Mammary epithelial cell (primary cell): ENCODE measurements at places on chromosomes 3 and 15. TPM values are rescaled to one million over a fixed set of nuclear protein-coding genes. Genes with fewer than 3 reads are reported as not detected.

GRCh38 chr15:62896380-62896866, 146.1 kb upstream of the TPM1 start:
- DNase-seq, result peak; percentile 86

GRCh38 chr15:40787991-40788390, 18.2 kb downstream of the C15orf62 start:
- DNase-seq, result no peak

DNA sequence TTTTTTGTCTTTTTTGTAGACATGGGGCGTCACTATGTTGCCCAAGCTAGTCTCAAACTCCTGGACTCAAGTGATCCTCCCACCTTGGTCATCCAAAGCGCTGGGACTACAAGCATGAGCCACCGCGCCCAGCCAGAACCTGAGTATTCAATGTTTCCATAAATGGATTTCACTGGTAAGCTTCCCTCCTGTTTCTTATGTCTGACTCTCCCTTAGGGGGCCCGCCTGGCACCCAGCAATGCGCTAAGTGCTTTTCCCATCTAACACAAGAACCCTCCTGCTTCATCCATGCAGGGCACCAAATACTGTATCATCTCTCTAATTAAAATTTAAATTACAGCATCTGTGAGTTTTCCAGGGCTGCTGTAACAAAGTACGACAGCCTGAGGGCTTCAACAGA, 44.9 kb downstream of the KLF15 start:
- no peak for DNase-seq

DNA sequence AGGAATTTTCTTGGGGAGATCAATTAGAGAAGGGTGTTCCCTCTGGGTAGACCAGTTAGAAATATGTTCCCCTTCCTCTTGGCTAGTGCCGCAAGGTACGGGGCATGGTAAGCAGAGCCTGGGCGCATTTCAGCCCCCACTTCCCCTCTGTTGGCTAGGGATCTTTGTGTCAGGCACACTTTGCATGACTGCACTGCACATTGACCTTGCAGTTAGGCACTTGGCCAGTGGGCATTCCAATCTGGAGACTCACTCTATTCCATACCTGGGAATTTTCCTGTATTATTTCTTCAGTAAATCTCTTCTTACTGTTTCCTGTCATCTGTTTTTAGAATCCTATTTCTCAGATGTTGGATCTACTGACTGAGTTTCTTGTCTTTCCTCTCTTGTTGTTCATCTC, 30.0 kb upstream of the CACNA1D start:
- DNase-seq, result peak; percentile 20

DNA sequence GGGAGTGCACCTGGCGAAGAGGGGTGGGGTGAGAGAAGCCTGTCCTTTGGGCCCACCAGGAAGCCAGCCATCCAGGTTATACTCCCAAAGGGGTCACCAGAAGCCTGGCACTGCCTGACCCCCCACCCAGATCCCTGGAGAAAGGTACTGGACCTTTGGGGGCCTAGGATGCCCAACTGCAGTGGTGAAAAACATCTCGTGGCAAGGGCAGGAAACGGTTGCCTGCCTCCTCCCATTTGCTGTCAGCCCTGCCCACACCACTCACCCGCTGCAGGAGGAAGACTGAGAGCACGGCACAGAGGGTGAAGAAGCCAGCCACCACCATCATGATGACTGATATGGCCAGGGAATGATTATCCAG, 2.2 kb upstream of the ULK3 start:
- no peak for DNase-seq

DNA sequence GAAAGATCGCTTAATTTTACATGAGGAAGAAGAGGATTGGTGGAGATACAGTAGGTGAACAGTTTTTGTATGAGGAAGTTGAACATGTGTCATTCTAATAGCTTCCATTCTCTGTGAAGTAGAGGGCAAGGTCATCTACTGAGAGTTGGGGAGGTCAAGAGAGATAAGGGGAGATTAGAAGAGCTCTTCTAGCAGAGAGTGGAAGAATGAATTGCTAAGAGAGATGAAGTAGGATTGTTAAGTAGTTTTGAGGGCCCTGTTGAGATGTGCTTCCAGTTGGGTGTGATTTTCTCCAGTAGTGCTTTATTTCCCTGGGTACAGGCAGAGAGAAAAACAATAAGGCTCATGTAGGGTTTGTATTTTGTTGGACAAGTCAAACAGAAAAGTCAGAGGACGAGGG, 5.2 kb downstream of the OPA1 start:
- no peak for DNase-seq

- no peak for DNase-seq
Observed at GRCh38 chr3:121436074-121436473, 109.7 kb downstream of the POLQ start.

- no peak for DNase-seq
Observed at GRCh38 chr3:172217877-172218276, 178.5 kb downstream of the FNDC3B start.

- DNase-seq, result no peak
Observed at GRCh38 chr15:78838489-78838888, 27.2 kb upstream of the ADAMTS7 start.

GRCh38 chr15:99113547-99114271, 8.8 kb downstream of the SYNM start:
- no peak for DNase-seq

DNA sequence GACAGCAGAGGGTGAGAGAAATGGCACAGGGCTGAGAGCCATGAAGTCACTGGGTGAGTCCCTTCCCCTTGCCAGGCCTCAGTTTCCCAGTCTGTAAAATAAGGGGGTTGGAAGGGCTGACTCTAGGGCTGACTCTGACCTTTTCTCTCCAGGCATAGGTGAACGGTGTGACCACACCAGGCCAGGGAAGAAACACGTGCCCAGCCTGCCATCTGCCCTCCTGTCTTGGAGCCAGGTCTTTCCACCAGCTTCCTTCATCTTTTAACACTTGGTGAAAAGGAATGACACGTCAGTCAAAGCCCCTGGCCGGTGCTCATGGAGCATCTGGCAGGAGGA, 74.4 kb downstream of the CPN2 start:
- no peak for DNase-seq

DNA sequence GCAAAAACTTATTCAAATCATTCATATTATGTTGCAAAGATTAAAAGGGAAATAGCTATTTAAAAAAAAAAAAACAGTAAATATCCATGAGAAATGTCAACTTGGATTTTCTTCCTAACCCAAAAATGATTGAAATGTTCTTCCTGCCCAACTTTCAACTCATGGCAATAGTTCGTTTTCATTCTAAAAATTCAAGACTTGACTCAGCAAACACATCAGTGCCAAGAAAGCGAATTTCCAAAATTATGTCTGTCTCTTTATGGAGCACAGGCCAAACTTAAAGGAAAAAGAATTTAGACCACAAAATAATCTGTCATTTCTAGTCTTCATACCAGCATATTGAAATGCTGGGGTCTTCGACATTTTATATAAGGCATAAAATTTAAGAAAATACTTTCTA, 63.7 kb downstream of the MAGI1 start:
- DNase-seq, result no peak

- DNase-seq, result no peak
Observed at GRCh38 chr3:111972891-111973290, 5.9 kb upstream of the ABHD10 start.

DNA sequence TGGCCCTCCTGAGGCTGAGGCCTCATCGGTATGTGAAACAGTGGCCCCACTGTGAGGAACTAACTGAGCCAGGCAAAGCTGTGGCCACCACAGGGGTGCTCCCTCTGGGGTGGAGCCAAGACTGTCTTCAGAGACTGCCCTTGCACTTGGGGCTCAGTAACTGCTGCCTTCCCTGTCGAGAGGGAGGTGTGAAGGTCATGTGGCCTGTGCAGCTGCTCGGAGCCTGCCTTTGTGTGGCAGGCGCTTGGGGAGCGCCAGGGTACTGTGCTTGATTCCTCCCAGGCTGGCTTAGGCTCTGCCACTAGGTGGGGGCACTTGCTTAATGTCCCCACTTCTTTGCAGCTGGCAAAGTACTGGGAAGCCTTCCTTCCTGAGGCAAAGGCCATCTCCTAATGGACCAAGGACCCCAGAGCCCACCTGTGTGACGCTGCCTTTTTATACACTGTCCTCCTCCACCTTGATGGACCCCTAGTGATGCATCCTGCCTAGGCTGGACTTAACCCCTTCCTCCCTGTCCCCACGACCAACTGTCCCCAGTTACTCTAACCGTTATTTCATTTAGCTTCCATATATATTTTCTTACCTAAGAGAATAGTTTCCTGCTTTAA, 14.2 kb upstream of the SNX22 start:
- DNase-seq, result no peak

DNA sequence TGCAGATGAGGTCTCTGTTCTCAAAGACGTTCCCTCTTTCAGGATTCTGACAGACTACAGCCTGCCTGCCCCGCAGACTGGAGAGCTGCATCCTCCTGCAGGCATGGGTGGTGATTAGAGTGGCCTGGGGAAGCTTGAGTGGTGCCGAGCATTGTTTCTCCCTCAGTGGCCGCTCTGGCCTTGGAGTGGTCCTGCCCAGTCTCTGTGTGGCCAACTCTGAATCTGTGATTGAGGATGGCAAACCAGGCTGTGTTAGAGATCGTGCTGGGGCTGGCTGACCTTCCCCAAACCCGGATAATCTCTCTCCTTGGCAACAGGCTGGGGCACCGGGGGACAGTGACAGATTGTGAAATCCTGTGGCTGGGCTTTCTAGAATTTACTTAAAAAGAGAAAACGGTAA, 11.0 kb upstream of the ADCY5 start:
- DNase-seq, result no peak

DNA sequence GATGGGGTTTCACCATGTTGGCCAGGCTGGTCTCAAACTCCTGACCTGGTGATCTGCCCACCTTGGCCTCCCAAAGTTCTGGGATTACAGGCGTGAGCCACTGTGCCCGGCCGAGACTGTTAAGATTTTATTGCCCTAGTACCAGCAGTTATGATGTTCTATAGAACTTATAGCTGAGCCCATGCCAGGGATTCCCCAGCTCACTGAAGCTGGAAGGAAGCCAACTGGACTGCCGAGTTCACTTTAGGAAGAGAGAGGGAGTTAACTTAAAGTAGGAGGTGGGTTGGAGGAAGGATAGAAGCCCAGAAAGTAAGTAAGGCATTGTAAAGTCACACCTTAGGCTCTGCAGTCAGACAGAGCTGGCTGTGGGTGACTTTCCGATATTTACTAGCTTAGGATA, 101.1 kb upstream of the BOC start:
- no peak for DNase-seq

Gene CD86
- total RNA-seq, result 1.9 and 9.6 TPM in 2 replicates

Gene SLC35G2
- total RNA-seq, result 6.0 TPM

Gene NTRK3
- not detected in 2 replicates for total RNA-seq

Gene GATM
- 0.80 and 1.4 TPM in 2 replicates for total RNA-seq
